ENCODE measurements at places on chromosomes 3 and 15.

DNA sequence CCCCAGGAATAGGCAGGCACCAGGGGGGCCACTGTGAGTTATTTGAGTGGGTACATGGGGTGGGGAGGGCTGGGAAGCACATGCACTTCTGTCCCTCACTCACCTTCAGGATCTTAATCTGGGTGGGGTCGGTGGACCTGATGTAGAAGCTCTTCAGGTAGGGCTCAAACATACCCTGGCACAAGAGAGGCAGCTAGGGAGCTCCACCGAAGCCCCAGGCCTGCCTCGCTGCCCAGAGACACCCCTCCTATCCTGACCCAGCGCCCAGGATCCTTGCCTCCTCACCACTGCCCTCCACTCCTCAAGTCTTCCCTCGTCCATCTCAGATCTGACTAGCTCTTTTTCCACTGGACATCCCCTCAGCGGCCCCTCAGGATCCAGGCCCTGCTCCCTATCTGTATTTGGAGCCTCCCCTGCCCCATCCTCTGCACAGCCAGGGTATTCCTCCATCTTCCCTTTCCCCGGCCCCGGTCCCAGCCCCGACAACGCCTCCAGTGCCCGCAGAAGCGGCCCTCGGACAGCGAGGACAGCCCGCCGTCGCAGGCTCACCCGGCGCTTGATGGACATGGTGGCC, 30.0 kb downstream of the AP3B2 start:
- no peak for DNase-seq

- no peak for DNase-seq
Observed at GRCh38 chr15:36832774-36833463, 253.5 kb downstream of the CDIN1 start.

DNA sequence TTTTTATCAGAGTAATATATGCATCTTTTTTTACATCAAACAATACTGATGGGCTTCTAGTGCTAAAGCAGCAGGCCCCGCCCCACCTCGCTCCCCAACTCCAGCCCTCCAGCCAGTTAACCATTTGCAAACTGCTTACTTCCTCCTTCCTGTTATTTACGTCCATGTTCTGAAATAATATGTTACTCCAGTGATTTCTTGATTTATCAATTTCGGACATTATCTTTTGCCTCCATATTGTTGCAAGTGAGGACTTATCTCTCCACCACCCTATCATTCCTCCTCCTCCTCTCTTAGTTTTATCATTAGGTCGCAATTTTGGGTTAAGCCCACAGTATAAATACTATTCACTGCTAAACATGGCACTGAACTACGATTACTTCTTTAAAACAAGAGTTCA, 39.5 kb downstream of the ZNF710 start:
- no peak for DNase-seq

- DNase-seq: no peak
Observed at GRCh38 chr3:184175981-184176376, 1.3 kb downstream of the AP2M1 start.

- no peak for DNase-seq
Observed at GRCh38 chr15:84829428-84829827, 12.3 kb downstream of the ALPK3 start.

GRCh38 chr3:171954690-171955383, 84.5 kb upstream of the FNDC3B start:
- DNase-seq: peak; percentile 69

GRCh38 chr3:58485801-58486435, 6.0 kb upstream of the KCTD6 start:
- DNase-seq: peak; percentile 36

DNA sequence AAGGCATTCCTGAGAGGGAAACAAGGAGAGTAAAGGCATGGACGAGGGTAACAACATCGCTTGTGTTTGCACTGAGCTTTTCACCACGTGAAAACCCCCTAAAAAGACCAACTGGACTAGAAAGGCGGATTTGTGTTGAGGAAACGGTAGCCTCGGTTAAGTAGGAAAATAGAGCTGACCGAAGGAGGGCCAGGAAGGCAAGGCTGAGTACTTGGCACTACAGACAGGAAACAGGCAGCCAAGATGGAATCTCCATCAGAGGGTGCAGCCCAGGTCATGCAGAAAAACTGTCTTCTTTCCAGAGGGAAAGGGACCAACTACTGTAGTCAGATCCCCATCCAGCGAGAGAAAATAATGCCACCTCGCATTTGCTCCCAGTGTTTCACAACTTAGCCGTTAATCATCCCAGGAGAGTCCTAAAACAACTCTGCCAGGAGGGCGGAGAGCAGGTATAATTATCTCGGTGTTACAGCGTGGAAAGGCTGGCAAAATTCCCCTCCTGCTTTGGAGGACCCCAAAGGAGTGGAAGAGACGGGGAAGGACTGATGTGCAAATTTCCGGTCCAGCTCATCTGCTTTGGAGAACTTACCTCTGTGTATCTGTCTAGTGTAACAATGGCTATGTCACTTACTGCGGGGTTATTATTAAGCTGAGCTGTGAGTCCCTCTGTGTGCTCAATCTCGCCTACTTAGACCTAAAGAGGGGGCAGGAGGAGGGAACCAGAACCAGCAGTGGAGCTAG, 77.2 kb downstream of the MYO1E start:
- DNase-seq: no peak

GRCh38 chr3:31305340-31305739, 227.4 kb upstream of the STT3B start:
- DNase-seq: no peak

DNA sequence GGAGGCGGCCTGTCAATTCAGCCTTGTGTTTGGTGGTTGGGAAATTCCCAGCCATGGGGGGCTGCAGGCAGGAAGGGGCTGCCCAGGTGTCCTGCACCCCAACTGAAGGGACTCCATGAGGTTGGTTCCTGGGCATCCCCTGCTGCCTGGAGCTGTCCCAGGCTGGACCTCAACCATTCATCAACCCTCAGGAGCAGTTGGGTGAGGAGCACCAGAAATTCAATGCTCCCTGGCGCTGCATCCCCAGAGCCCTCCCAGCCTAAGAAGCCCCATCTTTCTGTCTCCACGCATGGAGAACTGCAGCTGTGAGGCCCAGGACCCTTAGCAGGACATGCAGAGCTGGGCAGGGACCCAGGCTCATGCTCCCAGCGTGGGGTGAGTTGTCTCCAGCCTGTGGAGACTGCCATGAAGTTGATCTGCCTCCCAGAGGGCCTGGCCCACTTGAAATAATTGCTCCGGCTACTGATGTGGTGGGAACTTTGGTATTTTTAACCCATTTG, 8.0 kb upstream of the SEMA3B start:
- DNase-seq: no peak

DNA sequence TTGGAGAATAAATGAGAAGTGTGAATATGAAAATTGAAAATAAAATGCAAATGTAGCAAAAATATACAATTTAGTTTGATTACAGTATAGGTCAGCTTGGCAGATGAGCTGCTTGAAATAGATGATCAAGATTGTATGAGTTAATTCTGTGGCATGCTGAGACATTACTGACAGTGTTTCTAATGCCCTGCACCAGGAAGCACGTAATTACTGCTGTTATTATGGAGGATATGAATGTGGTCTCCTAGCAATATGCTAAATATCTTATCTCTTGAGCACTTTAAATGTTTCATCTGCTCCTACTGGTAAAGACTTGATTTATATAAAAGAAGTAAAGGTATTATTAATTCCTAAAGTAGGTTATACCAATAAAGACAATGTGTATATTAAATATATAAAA, 1015.5 kb downstream of the PLOD2 start:
- no peak for DNase-seq

DNA sequence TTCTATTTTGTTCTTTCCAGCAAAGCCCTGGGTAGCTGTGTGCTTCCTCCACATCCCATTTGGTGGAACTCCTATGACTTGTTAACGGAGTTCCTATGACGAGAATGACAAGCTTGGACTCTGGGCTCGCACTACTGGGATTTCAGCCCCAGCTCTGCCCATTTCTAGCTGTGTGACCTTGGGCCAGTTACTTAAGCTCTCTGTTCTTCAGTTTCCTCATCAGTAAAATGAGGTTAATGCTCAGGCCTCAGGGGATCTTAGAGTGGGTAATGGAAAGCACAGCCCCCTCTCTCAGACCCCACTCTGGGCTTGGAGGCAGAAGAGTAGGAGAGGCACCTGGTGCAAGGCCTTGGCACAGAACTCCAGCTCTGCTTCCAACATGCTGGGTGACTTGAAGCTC, 123.1 kb downstream of the SMAD6 start:
- no peak for DNase-seq
